ENCODE measurements at places on chromosomes 3 and 15.
A peak's percentile ranks its signal among the peaks of the same experiment; 100 is the strongest.

- peak; percentile 98 for DNase-seq
Measured at GRCh38 chr3:134974624-134975023, 179.6 kb downstream of the EPHB1 start.

GRCh38 chr3:156240642-156241041 is 120.3 kb downstream of the KCNAB1 start:
- no peak for DNase-seq

DNA sequence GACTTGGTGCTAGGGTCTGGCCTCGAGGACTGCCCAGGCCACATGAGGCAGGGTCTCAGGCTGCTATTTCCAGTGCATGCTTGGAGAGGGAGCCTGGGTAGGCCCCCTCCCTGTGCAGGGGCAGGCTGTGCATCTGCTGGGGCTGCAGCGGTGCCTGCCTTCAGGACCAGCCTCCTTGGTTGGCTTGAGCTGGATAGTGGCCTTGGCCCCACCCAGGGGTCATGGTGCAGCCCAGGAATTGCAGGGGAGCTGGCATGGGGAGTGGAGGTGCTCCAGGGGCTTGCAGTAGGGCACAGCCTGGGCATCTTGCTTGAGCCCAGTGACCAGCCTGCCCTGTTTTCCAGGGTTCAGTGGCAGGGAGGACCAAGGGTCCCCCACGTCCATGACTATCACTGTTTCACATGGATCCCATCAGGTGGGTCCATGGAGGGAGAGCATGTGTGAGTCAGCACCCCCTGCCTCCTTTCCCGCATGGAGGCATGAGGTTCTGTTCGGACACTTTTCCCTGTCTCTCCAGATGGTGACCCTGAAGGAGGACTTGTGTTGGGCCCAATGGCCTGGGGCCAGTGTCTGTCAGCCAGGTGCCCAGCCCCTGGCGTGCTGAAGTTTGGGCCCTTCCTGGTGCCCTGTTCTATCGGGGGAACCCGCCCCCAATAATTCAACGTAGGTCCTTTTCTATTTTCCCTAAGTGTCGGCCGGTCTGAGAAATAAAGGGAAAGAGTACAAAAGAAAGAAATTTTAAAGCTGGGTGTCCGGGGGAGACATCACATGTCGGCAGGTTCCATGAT is 218.6 kb downstream of the SNRPN start:
- DNase-seq = no peak

DNA sequence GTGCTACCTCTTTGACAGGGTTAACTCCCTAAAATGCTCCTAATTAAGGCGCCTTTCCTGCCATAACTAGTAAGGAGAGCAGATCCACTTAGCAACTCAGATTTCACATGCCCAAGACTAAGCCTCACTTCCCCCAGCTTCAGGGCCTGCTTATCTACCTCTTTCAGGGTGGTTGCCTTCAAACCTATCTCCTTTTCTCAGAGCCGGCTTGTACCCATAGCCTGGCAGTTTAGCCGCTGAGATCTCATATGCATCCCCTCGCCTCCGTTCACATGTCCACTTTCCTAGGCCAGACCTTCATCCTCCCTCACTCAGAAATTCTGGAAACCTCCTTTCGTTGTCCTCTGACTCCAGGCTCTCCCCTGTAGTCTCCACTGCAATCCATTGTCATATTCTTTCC is 1.0 kb upstream of the FSTL1 start:
- DNase-seq = no peak

- DNase-seq = no peak
Measured at GRCh38 chr3:194584866-194585265, 48.4 kb downstream of the TMEM44 start.

GRCh38 chr3:5332270-5332956 is 144.9 kb downstream of the EDEM1 start:
- DNase-seq = no peak

- no peak for DNase-seq
Measured at GRCh38 chr15:79007066-79007465, 62.2 kb upstream of the CTSH start.

- DNase-seq = no peak
Measured at GRCh38 chr3:58867621-58868020, 182.2 kb downstream of the CFAP20DC start.

- DNase-seq = no peak
Measured at GRCh38 chr3:156743859-156744258, 69.5 kb downstream of the TIPARP start.

GRCh38 chr3:15722877-15723623 is 74.7 kb downstream of the ANKRD28 start:
- DNase-seq = no peak

GRCh38 chr3:29677421-29677820 is 396.6 kb downstream of the RBMS3 start:
- no peak for DNase-seq

GRCh38 chr15:36921484-36922091 is 178.8 kb downstream of the MEIS2 start:
- no peak for DNase-seq

DNA sequence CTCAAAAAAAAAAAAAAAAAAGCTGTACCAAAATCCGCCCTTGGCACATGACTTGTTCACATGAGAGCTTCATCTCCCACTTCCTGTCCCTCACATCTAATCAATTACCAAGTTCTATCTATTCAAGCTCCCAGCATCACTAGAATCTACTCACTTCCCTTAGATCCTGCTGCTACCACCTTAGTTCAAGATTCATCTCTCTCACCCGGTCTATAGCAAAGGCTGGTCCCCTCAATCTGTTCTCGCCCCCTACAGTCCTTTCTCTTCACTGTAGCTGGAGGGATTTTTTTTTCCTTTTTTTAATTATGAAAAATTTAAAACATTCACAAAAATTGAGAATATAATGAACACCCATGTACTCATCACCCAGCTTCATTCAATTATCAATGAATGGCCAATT is 16.7 kb upstream of the GPR160 start:
- no peak for DNase-seq

DNA sequence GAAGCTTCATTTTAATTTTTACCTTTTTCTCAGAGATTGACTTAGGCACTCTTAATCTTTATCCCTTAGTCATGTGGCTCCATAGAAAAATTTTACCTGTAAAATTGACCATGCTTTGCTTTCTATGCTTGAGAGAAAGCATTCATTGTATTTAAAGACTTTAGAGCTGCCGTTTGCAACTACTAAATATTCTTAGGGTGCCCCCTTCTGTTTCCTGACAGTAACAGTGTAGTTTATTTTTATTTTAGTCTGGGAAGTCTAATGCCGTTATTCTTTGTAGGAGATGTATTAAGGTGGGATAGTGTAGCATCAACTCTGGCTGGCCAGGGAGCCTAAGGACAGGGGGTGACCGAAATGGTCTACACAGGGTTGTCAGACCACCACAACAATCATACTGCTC is 84.5 kb upstream of the SYNPR start:
- DNase-seq = peak; percentile 44

- no peak for DNase-seq
Measured at GRCh38 chr15:36837246-36837645, 257.8 kb downstream of the CDIN1 start.

GRCh38 chr15:50112488-50113186 is 6.4 kb downstream of the ATP8B4 start:
- DNase-seq = no peak

DNA sequence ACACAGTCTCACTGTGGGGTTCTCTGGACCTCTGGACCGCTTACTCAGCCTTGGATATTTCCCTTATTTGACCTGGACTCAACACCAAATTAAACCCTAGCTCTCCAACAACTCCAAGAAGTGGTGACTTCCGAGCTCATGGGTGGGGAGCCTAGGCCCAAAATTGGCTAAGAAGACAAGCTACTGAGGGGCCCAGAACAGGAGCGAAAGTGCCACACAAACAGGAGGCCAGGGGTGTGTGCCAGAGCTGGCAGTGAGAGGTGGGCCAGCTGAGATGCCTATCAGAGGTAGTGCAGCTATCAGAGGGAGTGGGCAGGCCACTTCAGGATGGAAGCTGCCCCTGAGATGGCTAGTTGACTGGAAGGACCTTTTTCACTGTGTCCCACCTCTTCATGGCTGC is 151.1 kb upstream of the PRR20G start:
- DNase-seq = no peak

DNA sequence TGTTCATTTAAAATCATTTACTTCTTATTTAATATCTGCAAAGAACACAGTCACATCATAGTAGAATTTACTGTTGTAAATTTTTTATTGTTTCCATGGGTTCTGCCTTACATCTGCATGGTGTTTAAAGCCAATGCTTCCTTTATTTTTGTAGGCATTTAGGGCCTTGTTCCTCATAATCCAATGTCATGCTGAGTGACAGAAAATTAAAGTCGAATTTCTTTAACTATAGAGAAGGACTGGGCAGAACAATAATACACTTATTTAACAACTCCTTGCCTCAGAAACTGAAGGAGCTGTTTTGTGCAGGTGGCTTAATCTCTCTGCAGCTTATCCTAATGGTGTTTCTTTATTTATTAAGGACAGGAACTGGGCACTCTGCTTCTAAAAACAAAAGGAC is 149.6 kb downstream of the LEKR1 start:
- no peak for DNase-seq

- DNase-seq = no peak
Measured at GRCh38 chr15:43258781-43259180, 7.9 kb downstream of the TGM5 start.

DNA sequence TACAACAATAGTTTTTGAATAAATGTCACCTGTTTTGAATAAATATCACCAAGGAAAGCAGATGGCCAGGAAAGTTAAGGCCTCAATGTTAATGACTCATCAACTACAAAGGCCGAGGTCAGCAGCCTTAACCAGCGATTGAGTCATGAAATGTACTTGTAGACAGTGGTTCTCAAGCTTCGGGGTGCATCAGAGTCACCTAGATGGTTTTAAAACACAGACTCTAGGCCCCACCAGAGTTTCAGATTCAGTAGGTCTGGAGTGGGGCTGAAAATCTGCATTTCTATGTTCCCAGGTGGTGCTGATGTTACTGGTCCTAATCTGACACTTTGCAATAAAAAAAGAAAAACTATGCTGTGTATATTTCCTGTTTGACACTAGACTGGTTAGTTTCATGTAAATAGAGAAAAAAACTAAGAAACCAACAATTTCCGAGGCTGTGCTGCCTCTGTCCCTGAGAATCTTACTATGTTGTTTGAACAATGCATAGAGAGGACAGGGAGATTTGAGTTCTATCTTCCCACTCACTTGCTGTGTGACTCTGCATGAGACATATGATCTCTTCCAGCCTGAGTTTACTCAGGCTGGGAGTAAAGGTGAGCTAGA is 9.8 kb downstream of the RAB27A start:
- DNase-seq = no peak

DNA sequence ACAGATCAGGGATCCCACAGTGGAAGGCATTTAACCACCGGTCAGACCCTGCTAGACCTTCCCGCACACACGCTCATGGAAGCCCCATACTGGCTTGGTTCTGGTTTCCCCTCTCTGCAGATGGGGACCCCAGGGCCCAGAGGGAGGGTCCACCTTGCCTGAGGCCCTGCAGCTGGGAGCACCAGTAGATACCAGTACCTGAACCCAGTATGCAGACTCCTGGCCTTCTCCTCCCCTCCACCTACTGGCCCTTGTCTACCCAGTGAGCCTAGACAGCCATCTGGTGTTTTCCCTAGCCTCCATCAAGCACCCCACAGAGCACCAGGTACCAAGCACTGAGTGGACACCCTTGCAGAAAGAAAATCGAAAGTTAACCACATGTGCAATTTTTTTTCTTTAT is 65.1 kb downstream of the MEGF11 start:
- DNase-seq = no peak

DNA sequence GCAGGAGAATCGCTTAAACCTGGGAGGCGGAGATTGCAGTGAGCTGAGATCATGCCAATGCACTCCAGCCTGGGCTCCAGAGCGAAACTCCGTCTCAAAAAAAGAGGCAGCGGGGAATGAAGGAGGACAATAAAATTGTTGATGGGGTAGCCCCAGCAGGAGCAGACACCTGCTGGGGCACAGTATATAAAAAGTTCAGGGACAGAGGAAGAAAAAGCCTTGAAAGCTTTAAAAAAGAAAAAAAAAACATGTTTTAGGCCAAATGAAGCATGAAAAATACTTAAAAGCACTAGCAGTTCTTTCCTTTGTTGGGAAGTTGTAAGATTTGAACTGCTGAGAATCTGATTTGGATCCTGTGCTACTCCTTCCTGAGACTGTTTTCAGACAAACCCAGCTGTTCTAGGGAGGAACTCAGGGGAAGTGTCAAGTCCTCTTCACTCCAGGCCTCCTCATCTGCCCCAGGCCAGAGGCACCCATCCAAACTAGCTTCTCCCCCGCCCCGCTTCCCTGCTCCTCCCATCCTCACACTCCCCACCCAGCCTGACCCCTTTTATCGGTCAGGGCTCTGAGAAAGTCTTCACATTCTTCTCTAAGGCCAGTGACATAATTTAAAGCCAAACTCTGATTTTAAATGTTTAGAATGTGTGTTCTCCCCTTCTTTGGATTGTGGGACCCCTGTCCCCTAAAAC is 4.9 kb downstream of the IL17RD start:
- DNase-seq = no peak

DNA sequence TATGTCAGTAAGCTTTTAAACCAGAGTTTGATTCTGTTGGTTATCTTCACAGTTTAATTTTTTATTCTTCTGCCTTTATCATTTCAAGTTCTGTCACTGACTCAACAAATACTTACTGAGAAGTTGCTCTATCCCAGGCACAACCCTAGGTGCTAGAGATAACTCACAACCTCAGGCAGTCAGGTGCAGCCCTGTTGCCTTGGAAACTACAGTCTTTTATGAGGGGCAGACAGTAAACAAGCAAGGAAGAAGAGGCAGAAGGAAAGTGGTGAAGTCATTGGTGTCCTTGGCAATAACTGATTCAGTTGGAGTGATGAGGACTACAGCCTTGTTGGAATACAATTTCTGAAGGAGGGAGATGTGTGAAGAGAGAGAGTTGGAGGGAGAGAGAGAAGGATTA is 142.1 kb upstream of the LRTM1 start:
- peak; percentile 0 for DNase-seq

DNA sequence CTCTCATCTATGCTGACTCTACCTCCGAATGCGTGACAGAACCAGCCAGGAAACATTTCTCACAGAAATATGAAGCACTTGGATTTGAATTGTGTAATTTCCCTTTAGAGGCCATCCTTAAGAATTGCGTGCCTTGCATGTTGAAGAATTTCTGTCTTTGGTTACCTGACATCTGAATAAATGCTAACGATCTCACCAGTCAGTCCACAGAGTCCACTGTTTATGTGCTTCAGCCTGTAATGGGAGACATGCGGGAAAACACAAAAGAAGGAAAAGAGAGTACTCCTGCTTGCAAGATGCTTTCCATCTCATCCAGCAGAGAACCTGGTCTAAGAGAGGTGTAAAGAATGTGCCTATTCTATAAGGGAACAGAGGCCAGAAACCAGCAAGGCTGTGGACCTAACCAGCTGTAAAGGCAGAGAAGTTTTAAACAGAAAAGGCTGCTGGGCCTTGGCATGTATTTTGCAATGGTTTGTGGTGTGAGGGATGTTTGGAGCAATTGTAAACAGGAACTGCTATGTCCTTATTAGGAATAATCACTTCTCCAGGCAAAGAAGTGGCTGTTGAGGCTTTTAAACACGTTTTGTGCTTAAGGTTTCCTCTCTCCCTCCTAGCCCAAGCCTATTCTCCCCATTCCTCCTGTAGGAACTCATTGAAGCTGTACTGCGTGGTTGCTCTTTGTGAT is 36.4 kb upstream of the BOC start:
- DNase-seq = no peak

- no peak for DNase-seq
Measured at GRCh38 chr3:23277688-23278087, 74.6 kb downstream of the UBE2E2 start.

- DNase-seq = no peak
Measured at GRCh38 chr3:151875759-151876158, 2.3 kb downstream of the SUCNR1 start.

Measured in NCI-H1105 treated with DMSO at 0.1 percent for 48 hours (cell line).